ENCODE measurements at places on chromosomes 3 and 15. TPM values are rescaled to one million over a fixed set of nuclear protein-coding genes. Genes with fewer than 3 reads are reported as not detected.

- ATAC-seq, result no peak
Measured at GRCh38 chr3:176202652-176203051, 994.6 kb downstream of the TBL1XR1 start.

DNA sequence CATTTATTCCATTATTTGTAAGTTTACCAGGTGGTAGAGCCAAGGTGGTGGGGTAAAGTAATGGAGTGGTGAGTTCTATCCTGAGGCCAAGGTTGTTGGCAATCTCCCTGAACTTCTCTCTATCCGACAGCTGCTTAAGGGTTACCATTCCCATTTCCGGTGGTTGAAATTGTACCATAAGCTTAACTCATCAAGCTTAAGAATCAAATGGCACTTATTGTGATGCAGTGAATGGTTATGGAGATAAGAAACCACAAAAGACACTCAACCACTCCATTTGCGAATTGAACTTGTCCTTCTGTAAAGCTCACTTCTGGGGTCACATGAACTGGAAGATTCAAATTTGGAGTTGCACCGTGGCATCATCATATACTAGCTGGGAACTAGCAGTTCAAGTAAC lies 287.4 kb upstream of the SLCO3A1 start:
- ATAC-seq, result no peak

The SPATA16 gene
- total RNA-seq, result not detected

- no peak for ATAC-seq
Measured at GRCh38 chr15:94186770-94187331, 44.5 kb upstream of the MCTP2 start.

GRCh38 chr15:81987628-81988027 lies 58.2 kb downstream of the MEX3B start:
- ATAC-seq, result no peak

- ATAC-seq, result no peak
Measured at GRCh38 chr3:88362428-88362827, 212.7 kb downstream of the C3orf38 start.

The GATM gene
- total RNA-seq, result 11.3 TPM
